ENCODE measurements at places on chromosomes 12 and 14.

GRCh38 chr12:54138219-54138618, 50.6 kb downstream of the SMUG1 start:
- no peak for DNase-seq

- DNase-seq, result no peak
Observed at GRCh38 chr14:92950193-92950540, 27.2 kb downstream of the CHGA start.

GRCh38 chr14:22653012-22653621, 9.0 kb upstream of the OR6J1 start:
- peak; percentile 51 for DNase-seq

- DNase-seq, result peak; percentile 31
Observed at GRCh38 chr14:63938198-63939005, 85.6 kb downstream of the SYNE2 start.

DNA sequence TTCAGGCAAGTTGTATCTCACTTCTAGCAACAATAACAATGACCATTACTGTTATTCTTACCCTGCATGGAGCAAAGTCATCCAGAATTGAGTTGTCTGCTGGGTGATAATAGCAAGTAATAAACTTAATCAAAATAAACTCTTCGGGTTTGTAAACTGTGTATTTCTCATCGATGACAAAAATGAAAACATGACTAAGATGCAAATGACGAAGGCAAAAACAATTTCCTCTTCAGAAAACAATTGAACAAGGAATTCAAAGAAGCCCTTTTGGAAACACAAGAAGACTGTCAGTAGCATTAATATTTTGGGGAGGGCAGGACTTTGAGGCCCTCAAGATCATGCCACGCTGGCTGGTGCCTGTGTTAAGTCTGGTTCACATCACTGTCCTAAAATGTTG, 232.0 kb downstream of the BTG1 start:
- DNase-seq, result peak; percentile 50

DNA sequence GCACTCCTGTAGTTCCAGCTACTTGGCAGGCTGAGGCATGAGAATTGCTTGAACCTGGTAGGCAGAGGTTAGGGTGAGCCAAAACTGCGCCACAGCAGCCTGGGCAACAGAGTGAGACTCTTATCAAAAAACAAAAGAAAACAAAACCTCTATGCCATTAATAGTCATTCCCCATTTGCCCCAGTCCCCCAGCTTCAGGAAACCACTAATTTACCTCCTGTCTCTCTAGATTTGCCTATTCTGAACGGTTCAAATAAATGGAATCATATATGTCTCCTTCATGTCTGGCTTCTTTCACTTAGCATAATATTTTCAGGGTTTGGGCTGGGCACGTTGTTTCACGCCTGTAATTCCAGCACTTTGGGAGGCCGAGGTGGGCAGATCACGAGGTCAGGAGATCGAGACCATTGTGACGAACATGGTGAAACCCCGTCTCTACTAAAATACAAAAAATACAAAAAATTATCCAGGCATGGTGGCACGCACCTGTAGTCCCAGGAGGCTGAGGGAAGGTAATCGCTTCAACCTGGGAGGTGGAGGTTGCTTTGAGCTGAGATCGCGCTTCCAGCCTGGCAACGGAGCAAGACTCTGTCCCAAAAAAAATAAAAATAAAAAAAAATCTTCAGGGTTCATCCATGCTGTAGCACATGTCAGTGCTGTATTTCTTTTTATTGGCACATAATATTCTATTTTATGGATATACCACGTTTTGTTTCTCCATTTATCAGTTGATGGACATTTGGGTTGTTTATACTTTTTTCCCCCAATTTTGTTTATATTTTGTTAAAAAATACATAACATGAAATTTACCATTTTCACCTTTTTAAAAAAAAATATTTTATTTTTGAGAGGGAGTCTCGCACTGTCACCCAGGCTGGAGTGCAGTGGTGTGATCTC, 31.9 kb downstream of the KNTC1 start:
- DNase-seq, result no peak

GRCh38 chr12:110235383-110235782, 45.7 kb upstream of the ATP2A2 start:
- DNase-seq, result no peak

DNA sequence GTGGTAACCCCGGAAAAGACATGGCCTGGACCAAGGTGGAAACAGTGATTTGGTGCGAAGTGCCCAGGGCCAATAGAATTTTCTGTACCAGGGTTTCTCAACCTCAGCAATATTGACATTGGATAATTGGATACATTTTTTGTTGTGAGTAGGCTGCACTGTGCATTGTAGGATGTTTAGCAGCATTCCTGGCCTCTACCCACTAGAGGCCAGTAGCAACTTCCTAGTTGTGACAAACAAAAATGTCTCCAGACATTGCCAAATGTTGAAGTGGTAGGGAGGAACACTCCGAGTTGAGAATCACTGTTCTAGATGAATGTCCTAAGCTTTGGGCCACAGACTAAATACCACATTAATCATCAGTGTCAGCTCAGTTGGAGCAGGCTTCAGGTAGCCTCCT, 6.2 kb upstream of the CGRRF1 start:
- DNase-seq, result peak; percentile 60

DNA sequence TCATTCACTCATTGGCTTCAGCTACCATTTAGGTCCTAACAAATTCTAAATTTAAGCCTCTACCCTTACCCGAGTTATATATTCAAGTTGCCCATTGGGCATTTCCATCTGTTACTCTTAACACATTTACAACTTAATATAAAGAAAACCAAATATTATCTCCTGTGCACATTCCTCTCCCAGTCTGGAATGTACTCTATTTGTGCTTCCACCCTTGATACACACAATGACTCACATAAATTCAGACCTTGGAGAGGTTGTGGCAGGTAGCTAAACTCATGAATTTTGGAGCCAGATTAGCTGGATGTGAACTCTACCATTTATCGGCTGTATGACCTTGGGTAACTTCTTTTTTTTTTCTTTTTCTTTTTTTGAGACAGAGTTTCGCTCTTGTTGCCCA, 51.1 kb downstream of the BRMS1L start:
- no peak for DNase-seq

DNA sequence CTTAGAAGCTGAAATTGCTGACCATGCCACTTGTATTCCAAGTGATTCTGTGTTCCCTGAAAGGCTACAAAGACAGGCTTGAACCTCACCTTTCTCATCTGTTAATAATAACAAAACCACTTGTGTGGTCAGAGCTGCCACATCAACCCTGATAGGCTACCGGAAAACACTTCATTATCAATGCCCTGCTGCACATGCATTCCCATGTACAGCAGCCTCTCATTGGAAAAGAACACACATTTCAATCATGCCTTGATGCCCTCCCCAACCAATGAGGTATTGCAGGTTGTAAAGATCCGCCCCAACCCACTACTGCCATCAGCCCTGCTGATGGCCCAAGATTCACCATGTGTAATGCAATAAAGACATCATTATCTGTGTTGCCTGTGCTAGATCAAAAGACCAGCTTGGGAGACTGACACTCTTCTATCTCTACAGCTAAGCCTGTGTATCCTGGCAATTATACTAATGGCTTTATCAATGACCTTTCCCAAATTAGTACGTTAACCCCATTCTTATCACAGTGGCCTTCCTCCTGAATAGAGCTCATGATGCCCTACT, 2.8 kb downstream of the GPR19 start:
- no peak for DNase-seq

DNA sequence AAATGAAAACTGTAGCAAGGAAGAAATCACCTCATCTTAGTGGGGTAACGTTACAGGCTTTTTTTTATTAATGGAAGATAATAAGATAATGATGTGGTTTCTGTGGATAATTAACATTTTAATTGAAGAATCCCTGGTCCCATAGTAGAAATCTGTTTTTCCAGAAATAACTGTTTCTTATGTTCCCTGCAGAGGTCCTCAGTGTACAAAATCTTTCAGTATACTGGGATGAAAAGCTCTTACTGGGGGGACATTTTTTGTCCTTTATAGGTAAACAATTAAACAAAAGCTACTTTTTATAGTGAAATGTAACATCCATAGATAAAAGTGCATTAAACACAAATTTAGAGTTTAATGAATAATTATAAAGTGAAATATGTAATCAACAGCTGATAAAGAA, 312.2 kb downstream of the ATXN7L3B start:
- no peak for DNase-seq

DNA sequence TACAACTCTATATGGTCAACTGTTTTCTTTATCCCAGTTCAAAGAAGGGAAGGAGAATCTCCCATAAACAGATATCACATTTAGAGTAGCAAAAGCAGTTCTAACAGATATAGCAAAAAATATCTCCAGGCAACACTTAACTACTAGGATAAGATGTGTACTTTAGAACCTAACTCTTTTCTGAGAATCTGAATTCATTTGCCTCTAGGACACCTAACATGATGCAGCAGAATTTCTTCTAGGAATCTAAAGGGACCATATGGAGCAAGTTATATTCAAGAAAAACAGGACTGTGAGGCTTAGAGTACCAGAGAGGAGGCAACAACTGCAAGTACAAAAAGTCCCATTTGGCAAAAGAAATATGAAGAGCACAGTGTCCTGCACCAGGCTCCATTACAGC, 24.4 kb upstream of the CAPRIN2 start:
- DNase-seq, result no peak

DNA sequence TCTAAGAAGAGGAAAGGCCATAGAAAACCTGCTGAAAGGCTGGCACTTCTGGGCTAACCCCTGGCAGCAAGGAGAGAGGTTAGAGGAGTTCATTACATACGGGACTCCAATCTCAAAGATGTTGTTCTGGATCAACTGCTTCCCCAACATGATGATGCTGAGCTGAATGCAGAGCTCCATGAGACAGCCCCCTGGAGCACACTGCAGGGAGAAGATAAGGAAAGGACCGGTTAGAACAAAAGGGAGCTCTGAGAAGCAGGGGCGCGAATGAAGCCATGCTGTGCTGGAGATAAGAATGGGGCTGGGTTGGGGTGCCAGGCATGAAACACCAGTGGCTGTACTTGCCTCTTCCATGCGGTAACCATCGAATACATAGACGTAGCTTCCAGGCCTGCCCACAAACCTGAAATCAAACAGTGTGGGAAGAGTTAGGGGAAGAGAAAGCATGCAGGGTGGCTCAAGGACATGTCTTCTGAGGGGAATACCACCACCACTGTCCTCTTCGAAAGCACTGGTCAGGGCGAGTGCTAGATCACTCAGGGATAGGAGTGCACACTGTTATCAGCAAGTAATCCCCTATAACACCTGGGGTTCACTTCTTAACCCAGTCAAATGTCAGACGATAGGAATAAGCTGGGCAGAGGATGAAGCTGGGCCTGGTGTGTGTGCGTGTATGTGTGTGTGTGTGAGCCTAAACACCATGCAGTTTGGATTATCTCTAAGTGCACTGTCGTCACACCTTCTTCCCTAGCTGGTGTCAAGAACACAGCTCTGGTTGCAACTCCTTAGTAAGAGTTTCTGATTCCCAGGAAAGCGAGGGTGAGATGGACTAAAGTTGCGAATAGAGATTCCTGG, 180.9 kb downstream of the NTF3 start:
- DNase-seq, result no peak

GRCh38 chr12:69428351-69429073, 41.7 kb upstream of the FRS2 start:
- DNase-seq, result peak; percentile 88

DNA sequence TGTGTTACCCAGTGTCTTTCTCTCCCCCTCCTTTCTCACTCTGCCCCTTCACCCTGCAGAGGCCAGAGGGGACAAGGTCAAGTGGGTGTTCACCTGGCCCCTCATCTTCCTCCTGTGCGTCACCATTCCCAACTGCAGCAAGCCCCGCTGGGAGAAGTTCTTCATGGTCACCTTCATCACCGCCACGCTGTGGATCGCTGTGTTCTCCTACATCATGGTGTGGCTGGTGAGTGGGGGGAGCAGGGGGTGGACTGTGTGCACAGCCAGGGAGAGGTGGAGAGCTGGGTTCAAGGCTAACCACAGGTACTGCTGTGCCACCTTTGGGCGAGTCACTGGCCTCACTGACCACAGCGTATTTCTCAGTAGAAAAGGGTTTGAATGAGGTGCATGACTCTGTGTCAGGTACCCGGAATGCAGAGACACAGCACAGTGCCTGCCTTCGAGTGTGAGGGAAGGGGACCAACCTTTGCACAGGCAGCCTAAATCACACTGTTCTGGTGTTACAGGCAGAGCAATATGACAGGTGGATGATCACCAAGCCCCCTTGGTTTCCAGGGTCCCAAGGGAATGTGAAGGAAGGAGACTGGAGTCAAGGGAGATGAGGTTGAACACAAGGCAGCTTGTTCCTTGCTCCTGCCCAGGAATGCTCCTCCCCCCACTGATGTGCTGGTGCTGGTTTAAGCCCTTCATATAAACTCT, 30.8 kb upstream of the RIN3 start:
- no peak for DNase-seq

DNA sequence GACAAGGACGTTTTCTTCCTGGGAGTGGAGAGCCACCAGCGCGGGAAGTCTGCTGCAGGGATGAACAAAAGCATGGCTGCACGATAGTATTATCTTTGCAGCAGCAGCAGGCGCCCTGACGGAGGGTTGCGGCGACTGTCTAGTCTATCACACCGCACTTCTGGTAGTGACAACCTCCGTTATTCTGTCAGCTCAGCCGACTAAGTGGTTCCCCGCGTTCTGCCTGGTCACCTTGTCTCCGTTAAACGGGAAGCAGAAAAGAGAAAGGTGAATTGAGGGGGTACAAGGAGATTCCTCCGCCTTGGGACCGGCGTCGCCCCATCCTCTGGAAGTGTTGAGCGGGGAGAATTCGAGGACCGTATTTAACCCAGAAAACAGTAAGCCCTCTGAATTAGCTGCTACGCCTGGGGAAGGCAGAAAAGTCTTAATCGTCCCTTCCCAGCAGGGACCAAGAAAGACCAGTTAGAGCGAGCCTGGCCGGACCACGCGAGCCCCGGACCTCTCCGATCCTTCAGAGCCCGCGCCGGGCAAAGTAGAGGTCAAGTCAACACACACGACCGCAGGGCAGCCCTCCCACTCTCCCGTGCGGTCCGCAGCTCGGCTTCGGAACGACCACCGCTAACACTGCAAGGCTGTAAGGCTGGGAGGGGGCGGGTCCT, 536 bp upstream of the DAAM1 start:
- DNase-seq, result peak; percentile 49
